ENCODE measurements at places on chromosomes 16 and 17.

DNA sequence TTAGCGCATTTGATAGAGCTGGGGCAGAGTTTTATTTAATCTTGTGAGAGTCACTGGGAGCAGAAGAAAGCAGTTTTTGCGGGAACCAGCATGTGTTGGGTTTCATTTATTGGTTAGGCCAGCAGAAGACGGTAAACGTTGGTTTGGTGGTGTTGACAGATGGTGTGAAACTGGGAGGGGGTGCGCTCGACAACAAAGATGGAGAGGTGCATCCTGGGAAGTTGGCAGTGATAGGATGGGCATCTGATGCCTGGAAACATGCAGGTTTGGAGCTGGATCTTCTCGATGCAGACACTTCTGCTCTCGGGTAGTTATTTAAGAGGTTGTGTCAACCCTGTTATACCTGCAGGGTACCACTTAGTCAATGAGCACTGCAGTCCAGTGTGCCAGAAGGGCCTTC is 24.9 kb upstream of the CLEC18A start:
- DNase-seq: no peak

DNA sequence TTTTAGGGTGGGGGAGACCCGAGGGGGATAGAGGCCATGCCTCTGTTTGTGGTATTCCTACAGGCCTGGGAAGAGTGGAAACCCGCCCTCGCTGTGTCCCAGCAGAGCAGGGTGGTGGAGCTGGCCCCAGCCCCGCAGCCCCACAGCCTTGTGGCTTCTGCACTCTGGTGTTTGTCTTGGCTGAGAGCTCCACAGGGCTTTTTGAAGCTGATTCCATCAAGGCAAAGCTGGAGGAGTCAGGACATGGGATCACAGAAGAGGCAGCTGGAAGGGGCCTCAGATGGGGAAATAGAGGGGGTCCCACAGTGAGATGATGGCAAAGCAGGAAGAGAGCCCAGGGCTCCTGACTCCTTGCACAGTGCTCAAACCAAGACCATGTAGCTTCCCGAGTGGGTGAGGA is 5.0 kb upstream of the WFIKKN2 start:
- DNase-seq: no peak

- no peak for DNase-seq
These were observed 108.9 kb upstream of the CIBAR2 start for GRCh38 chr16:85220964-85221731.

GRCh38 chr17:67293251-67294203 is 48.5 kb upstream of the HELZ start:
- peak; percentile 16 for DNase-seq

DNA sequence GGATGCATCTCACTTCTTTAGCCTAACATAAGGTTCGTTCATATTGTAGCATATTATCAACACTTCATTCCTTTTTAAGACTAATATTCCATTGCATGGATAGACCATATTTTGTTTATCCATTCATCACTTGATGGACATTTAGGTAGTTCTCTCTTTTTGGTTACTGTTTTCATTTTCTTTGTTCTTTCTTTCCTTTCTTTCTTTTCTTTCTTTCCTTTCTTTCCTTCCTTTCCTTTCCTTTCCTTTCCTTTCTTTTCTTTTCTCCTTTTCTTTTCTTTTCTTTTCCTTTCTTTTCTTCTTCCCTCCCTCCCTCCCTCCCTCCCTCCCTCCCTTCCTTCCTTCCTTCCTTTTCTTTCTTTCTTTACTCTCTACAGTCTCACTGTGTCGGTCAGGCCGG is 24.2 kb downstream of the PLCG2 start:
- DNase-seq: no peak

GRCh38 chr16:1535391-1536291 is 2.2 kb downstream of the TMEM204 start:
- no peak for DNase-seq

DNA sequence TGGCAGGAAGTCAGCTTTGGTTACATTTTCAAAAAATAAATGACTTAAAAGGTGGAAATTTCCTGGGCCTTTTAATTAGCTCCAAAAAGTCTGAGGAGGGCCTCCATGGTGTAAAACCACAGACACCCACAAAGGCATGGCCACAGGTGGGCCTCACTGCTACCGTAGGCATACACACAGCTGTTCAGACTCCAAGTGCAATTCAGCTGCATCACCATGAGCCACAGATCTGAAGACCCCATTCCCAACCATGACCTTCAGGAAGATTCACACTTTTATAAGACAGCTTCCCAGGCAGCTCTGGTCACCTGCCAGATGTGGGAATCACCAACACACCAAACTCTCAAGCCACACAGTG is 20.6 kb downstream of the CSNK2A2 start:
- no peak for DNase-seq

- DNase-seq: peak; percentile 28
These were observed 26.3 kb upstream of the OR4D1 start for GRCh38 chr17:58121925-58122324.

GRCh38 chr16:81500833-81501521 is 56.4 kb downstream of the CMIP start:
- DNase-seq: peak; percentile 74

DNA sequence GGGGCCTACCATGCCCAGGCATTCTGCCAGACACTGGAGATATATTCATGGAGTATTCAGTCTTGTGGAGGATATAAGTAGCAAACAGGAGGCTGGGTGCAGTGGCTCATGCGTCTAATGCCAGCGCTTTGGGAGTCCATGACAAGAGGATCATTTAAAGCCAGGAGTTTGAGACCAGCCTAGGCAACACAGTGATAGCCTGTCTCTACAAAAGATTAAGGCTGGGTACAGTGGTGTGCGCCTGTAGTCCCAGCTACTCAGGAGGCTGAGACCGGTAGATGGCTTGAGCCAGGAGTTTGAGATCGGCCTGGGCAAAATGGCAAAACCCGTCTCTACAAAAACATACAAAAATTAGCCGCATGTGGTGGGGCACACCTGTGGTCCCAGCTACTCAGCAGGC is 37.7 kb upstream of the CDH3 start:
- no peak for DNase-seq

- DNase-seq: peak; percentile 59
These were observed 58.8 kb downstream of the ZDHHC7 start for GRCh38 chr16:84952335-84953189.

- no peak for DNase-seq
These were observed 21.7 kb downstream of the MILR1 start for GRCh38 chr17:64470625-64471024.

DNA sequence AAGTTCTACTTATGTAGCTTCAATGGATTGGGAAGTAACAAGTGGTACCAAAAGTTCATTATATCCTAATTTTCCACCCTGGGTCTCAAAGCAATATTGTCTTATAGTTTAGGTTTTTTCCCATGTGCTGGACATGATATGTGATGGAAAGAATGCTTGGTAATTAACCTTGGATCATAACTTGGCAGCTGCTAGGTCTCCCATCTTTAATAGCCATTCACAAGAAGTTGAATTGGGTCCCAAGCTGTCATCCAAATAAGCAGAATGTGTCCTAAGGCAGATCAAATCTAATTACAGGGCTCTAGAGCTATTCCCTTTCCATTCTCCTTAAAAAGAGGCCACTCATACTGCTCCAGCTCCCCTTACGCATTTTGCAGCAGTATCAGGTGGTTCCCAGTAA is 44.7 kb upstream of the KCNJ16 start:
- no peak for DNase-seq

- DNase-seq: peak; percentile 52
These were observed 54.4 kb upstream of the ICAM2 start for GRCh38 chr17:64074704-64075426.

GRCh38 chr17:42878123-42878880 is 22.3 kb upstream of the G6PC1 start:
- no peak for DNase-seq

- no peak for DNase-seq
These were observed 4.2 kb upstream of the KLHL11 start for GRCh38 chr17:41869426-41869825.

GRCh38 chr16:715477-716199 is 720 bp downstream of the METRN start:
- no peak for DNase-seq

DNA sequence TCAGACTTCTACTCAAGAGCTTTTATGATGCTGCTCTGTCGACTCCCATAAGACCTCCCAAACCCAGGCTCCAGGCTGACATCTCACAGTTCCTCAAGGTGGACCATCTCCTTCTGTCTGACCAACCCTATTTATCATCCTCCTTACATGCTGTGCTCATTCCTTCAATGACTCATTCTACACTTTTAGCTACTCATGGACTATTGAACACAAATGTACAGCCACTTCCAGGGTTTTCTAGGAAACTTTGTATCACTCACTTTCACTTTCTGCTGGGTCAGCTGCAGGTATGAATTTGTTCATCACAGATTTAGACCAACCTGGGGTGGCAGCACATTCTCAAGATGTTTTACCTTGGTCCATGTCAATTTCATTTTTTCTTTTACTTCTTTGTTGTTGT is 162.4 kb upstream of the FAM20A start:
- DNase-seq: no peak

- DNase-seq: no peak
These were observed 11.3 kb upstream of the AXIN2 start for GRCh38 chr17:65572581-65573281.

- DNase-seq: no peak
These were observed 51.6 kb downstream of the PRMT7 start for GRCh38 chr16:68362262-68362913.

GRCh38 chr17:76379646-76380376 is 4.6 kb upstream of the SPHK1 start:
- DNase-seq: no peak

DNA sequence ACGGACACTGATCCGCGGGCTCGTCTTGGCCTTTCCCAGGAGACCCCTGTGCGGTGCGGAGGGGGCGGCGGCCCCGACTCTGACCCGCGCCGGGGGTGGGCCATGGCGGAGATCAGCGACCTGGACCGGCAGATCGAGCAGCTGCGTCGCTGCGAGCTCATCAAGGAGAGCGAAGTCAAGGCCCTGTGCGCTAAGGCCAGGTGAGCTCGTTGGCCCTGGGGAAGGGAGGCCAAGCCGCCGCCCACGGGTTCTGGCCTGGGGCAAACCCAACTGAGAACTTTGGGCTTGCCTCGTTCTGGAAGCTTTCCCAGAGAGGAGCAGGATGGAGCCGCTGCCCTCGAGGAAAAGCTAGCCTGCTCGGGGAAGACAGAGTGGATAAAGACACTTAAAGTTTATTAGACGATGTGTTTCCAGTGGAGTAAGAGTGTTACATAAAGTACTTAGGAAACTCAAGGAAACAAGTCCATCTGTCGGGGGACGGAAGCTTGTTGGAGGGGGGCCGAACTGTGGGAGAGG is 540 bp downstream of the PPP4C start:
- no peak for DNase-seq

DNA sequence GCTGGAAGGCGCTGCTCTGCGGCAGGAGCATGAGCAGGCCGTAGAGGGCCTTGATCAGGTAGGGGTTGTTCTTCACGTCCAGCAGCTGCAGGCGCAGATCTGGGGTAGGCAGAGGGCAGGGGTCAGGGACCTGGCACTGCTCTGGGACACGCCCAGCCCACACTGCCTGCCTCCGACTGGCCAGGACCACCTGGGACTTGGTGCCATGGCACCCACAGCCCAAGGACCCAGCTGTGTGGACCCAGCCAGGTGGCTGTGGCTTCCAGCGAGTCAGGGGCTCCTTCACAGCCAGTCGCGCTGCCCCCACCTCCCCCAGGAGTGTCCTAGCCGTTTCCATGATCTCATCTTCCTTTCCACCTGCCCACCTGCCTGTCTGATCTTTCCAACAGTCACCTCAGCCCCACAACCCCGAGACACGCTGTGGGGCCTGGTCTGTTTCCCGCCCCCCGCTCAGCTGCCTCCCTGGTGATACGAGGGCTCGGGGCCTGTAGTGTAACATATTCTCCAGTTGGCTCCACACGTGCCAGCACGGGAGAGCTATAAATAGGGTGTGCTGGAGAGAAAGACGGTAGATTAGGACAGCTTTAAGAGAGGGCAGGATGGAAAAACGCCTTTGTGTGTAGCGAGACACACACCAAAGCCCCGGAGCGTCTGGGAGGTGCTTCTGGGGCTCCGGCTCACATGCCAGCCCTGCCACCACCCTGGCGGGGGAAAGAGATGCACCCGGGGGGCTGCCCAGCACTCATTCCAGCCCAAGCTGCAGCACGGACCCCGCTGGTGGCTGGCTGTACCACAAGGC is 7.2 kb upstream of the MTSS2 start:
- no peak for DNase-seq

DNA sequence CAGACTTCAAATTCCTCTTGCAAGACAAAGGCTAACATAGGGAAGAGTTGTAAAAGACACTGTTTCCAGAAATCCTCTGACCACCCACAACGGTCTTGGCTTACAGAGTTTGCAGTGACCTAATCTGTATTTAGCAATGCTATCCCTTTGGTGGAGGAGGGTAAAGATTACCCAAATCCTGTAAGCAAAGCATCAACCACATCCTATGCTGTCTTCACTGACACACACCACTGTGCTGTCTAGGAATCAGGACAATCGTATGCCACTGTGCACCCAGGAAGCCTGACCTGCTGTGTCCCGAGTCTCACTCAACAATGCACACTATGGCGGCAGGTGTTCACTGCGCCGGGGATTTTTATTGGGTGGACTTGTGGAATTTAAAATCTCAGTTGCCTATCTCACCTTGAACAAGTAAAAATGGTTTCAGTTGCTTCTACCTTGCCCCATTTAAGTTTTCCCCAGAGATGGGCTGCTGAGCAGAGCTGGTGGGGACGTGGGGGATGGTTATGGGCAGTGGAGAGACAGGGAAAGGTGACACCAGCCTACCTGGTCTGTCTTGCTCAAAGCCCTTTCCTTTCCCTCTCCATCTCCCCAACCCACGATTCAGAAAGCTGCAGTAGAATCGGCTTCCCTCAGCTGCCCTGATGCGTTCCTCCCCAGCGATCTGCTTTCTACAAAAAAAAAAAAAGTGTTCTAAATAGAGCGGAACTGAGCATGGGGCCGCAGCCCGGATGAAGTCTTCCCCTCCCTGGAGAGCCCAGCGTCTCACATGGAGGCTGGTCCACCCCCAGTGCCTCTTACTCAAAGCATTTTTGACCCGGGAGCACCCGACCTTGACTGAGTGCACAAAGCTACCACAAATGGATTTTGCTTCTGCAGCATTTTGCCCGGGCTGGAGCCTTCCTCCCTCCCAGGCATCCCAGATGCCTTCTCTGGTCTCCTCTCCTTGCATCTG is 271.5 kb downstream of the SOX9 start:
- DNase-seq: peak; percentile 72

DNA sequence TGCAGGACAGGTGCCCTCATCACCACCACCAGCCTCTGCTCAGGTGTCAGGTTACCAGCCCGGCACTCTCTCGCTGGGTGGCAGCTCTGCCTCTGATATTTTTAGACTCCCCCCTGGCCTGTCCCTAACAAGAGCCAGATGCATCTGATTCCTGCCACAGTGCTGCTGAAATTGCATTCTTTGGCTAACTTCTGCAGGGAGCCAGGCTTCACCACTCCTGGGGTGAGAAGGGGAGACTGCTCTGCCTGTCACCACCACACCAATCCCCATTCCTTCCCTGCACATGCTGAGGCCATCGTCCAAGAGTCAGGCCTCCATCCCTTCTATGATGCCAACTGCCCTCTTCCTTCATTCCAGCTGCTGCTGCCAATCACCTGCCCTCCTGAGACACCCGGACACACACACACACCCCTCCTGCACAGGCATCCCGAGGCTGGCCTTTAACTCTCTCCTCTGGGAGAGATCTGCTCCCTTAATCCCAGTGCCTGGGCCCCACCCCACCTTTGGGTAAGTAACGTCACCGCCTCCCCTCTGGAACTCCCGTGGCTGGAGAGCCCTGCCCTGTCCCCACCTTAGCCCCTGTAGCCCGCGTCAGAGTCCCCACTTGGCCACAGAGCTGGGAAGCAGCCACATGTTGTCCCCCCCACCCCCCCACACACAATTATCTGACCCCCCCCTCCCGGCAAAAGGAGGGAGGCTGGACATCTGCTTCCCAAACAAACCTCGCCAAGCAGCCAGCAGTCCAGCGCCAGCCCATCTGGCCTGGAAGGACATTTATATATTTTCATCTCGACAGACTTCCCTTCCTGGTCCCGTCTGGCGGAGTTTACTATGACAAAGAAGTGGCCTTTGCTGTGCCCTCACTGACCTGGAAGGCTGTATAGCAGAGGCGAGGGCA is 2.8 kb downstream of the EMP2 start:
- no peak for DNase-seq

Data from stromal cell of bone marrow (primary cell).